ENCODE measurements at places on chromosomes 7 and 10. TPM values are rescaled to one million over a fixed set of nuclear protein-coding genes. Genes with fewer than 3 reads are reported as not detected.

DNA sequence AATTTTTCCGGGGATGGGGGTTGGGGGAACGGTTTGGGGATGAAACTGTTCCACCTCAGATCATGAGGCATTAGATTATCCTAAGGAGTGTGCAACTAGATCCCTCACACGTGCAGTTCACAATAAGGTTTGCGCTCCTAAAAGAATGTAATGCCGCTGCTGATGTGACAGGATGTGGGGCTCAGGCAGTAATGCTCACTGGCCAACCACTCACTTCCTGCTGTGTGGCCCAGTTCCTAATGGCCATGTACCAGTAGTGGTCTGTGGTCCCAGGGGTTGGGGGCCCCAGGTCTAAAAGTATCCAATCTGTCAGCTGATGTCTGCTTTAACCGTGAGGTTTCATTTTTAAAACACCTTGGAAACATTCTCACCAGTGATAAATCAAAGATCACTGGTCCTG, 2.2 kb downstream of the STN1 start:
- no peak for DNase-seq

- no peak for DNase-seq
Observed at GRCh38 chr10:70661623-70662361, 10.5 kb upstream of the ADAMTS14 start.

GRCh38 chr10:97131666-97132065, 54.1 kb downstream of the SLIT1 start:
- no peak for DNase-seq

MBL2 gene
- not detected for polyA plus RNA-seq

VENTX gene
- 5.1 TPM for polyA plus RNA-seq

ANXA8 gene
- not detected for polyA plus RNA-seq
